CD4-positive, alpha-beta memory T cell (primary cell): ENCODE measurements at places on chromosomes 5 and 9.

DNA sequence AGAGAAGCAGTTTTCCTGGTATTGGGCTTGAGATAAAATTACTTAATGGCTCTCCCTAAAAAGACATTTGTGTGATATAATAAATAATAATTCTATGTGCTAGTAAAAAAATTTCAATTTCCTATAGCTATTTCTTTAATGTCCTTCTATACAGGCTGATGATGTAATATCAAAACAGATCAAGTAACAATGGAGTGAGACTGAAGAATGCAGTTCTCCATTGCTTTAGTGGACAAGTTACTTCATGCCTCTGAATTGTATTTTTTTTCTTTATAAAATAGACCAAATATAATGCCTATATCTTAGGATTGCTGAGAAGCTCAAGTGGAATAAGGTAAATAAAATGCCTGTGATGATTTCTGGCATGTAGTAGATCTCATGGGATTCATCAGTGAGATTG is 35.6 kb upstream of the NEURL1B start:
- DNase-seq, result no peak

GRCh38 chr9:33380390-33381094 is 21.8 kb downstream of the AQP7 start:
- no peak for DNase-seq

- no peak for DNase-seq
These were observed 202.9 kb downstream of the NR2F1-AS1 start for GRCh38 chr5:93378073-93378472.

DNA sequence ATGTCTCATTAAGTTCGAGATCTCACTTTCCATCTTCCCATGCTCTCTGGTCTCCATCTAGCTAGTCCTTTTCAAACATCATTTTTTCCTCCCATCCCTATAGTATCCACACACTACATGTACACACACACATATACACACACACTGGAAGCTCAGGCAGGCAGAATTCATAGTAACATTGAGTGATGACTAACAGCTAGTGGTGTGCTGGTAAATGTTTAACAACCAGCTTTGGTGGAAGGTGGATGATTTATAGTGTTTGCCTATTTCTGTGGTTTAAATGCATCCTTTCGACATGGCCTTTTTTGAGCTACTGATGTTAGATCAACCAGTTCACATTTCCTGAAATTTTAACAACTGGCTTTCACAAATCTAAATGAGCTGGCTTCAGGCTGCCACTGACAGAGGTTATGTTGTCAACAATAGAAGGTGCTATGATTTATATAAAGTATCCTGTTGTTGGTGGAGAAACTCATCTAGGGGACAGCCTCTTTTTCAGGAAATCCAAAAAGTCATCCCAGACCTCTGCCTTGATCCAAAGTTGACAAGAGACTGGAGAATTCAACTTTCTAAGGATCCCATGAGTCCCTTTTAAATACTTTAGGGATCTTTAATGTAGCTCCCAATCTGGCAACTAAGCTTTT is 117.8 kb downstream of the CCDC192 start:
- no peak for DNase-seq
